ENCODE measurements at places on chromosomes 16 and 17.
A peak's percentile ranks its signal among the peaks of the same experiment; 100 is the strongest.

DNA sequence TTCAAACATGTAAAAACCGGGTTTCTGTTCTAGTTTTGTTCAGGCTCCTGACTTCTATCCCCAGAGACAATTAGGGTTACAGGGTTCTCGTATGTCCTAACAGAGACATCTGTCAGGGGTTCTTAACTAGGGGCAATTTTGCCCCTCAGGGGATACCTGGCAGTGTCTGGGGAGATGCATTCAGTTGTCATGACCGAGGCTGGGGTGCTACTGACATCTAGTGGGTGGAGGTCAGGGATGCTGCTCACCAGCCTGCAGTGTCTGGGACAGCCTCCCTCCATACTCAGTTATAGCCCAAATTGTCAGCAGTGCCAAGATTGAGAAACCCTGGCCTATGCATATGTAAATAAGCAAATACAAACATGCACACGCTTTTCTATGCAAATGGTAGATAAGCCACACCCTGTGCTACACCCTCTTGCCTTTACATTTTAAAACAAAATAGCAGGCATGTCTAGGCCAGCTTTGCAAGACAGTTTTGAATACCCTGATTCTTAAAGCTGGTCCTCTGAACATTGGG, 37.4 kb downstream of the CLEC16A start:
- DNase-seq = no peak

DNA sequence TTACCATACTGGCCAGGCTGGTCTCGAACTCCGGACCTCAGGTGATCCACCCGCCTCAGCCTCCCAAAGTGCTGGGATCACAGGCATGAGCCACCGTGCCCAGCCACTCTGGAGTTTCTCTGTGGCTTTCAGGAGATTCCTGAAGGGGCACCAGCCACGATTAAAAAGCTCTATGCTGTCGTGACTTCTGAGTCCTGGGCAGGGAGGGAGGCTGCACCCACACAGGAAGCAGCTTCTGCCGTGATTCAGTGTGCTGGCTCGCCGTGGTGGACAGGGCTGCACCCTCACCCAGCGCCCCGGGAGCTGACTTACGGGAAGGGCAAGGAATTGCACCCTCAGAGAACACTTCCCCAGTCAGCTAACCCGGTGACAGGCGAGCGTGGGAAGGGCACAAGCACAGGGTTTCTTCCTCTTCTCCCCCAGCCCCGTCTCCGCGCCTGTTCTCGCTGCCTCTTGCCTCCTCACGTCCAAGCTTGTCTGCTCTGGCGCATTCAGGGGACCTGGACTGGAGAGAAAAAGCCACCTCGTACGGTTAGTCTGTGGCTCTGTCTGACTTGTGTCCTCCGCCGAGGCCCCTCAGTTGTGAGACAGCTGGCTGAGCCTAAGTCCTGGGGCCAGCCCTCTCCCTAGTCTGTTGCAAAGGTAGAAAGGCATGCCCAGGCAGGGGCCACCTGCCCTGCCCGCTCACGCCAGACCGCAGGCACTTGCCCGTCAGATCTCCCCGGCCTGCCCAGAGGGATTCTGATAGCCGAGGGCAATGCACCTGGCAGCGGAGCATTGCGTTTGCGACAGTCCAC, 145.0 kb downstream of the SEC14L1 start:
- DNase-seq = no peak

GRCh38 chr17:2058586-2059546, 4.0 kb downstream of the HIC1 start:
- DNase-seq = no peak

GRCh38 chr17:70225276-70225675, 55.9 kb downstream of the KCNJ2 start:
- no peak for DNase-seq

- peak; percentile 23 for DNase-seq
These were observed 1.7 kb downstream of the MYOCD start for GRCh38 chr17:12667299-12667958.
